ENCODE measurements at places on chromosomes 5 and 9.

DNA sequence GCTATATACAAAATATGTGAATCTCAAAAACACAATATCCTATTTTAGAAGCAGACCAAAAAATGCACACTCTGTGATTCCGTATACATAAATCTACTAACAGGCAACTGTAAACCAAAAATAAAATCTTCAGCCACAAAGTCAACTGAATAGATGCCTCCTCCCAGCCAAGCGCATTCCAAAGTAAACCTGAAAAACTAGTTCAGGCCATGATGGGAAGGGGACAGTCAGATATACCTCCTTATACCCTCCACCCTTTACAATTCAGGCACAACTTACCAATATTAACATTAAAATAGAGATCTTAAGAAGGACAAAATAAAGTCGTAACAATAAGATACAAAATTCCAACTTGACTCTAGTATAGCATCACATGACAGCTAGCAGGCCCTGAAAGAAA is 1604.5 kb upstream of the NUDT12 start:
- DNase-seq = no peak

DNA sequence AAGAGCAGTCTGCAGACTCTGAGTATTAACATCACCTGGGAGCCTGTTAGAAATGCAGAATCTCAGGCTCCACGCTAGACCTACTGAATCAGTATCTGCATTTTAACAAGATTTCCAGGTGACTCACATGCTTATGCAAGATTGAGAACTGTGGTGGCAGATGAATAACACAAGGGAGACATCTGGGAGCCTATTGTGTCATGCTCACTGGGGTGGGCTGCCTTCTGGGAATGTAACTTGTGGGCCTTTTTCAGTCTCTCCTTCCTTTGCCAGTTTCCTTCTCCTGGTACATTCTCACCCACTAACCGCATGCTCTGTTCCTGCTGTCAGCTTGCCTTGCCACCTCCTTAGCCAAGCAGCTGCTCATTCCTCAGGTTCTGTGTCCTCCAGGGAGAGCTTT is 176.6 kb upstream of the C9orf72 start:
- no peak for DNase-seq

GRCh38 chr9:34123682-34124081 is 2.8 kb downstream of the DCAF12 start:
- no peak for DNase-seq

DNA sequence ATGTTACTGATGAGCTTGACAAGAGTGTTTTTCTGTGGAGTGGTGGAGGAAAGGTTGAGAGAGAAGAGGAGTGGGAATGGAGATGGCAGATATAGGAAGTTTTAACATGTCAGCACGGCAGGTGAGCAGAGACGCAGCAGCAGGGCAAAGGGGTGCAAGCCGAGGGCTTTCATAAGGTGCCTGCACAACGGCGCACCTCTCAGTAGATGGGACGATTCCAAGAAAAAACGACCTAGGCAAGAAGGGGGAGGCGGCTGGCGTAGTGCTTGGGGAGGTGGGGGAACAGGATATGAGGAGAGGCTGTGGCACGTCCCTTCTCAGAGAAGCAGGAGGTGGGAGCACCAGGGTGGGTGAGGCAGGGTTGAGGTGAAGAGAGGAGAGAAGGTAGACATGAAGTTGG is 24.5 kb downstream of the ARPC5L start:
- DNase-seq = no peak

DNA sequence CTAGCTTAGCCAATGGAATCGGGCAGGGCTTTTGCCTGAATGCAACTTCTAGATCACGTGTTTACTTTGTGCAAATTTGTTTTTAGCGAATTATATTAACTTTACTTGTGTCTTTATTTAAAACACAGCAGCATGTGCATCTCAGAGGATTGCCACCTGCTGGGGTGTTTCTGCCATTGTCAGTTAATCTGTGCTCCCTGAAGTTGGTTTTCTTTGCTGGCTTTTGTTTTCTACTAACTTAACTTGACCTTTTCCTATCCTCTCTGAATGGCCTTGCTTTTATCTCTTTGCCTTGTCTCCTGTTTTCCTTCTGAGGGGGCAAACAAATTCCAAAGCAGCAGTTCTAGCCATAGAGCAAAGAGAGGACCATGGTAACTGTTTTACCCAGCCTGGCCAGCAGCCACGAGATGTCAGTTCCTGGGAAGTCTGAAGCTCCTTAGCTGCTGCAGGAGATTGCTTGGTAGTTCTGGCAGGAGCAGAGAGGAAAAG is 67.6 kb downstream of the ARHGEF28 start:
- DNase-seq = no peak

DNA sequence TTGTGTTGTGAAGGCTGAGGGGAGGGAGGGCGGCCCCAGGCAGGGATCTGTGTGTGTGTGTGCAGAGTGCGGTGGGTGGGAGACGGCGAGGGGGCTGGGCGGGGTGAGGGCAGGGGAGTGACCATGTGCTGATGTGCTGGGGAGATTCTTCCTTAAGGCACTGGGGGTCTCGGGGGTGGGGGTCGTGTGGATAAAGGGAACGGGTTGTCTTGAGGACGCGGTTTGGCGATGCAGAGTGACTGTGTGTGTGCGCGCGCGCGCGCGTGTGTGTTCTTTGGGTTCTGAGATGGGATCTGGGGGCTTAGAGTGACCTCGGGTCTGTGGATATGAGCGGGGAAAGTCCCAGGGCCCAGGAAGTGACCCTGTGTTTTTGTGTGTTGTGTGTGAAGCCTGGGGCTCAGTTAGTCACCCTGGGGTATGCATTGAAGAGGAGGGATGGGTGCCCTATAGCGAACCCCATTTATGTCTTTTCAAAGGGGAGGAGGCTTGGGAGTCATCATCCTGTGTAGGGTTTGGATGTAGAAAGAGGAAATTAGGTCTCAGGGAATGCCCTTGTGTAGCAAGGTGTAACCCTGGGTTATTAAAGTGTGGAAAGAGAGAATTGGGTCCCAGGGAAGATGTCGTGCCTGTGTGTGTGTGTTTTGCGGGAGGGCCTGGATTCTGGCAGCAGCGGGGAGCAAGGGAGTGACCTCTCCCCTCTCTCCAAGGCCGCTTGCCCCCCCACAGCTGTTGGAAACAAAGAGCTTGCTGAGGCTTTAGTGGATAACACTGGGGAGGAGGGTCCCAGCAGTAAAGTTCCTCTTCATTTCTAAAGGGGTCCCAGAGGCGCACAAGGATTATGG is 1.4 kb downstream of the TMEFF1 start:
- no peak for DNase-seq

DNA sequence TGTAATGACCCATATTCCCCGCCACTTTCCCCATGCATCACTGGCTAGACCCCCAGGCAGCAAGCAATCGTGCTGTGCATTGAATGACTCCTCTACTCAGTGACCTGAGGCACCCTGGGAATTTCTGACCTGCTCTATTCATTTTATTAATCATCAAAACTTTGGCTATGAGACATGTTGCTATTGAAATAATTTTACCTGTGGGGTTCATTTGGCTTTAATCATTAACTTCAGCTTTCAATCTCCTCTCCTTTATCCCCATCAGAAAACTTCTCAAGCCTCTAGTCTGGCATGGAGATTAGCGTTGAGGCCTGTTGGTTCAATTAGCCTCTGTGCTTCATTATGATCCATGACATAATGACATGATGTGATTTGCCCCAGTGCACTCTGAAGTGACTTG is 429.0 kb downstream of the ZNF608 start:
- DNase-seq = no peak

GRCh38 chr5:15786884-15787283 is 286.9 kb downstream of the FBXL7 start:
- no peak for DNase-seq

- no peak for DNase-seq
Observed at GRCh38 chr9:124780757-124781151, 3.8 kb downstream of the OLFML2A start.

- no peak for DNase-seq
Observed at GRCh38 chr5:174356536-174356935, 311.0 kb downstream of the NSG2 start.

DNA sequence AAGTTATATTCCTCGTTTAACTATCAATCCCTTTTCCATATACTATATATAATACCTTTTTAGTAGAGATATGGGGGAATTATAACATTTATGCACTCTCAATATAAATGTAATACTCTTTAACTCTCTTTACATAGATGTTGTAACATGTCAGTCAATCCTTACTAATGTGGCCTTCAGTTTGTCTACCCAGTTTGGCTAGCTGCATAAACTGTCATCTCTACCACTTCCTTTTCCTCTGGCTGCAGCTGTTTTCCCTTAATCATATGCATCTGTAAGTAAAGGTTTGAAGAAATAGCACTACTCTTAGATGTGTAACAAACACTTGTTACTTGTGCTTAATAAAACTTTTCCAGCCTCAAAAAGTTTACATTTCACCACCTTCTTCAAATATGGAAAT is 13.4 kb downstream of the ABHD17B start:
- DNase-seq = no peak

- no peak for DNase-seq
Observed at GRCh38 chr9:79403495-79403894, 168.3 kb upstream of the TLE4 start.

DNA sequence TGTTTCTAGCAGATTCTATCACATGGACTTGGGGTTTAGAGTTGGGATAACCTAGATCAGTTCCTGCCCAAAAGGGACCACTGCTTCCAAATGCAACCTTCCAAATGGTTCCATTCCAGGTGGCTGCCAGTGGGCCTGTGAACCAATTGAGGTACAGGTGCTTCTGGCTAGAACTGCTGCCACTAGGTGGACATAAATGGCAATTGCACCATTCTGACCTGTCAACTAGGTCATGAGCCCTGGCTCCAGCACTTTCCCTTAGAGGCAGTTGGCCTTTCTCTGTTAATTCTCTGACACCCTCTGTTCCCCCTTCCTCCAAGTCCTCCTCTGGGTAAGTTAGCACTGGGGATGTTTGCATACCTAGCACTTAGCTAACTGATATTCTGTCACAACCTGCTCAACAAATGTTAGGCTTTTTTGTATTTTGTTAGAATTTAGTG is 16.6 kb upstream of the HEMGN start:
- DNase-seq = no peak

- DNase-seq = no peak
Observed at GRCh38 chr9:123320814-123321213, 35.2 kb upstream of the CRB2 start.

- no peak for DNase-seq
Observed at GRCh38 chr5:36230151-36230790, 11.5 kb downstream of the NADK2 start.

GRCh38 chr5:25020454-25020853 is 375.7 kb upstream of the CDH10 start:
- no peak for DNase-seq
